ENCODE measurements at places on chromosomes 2 and 18.

DNA sequence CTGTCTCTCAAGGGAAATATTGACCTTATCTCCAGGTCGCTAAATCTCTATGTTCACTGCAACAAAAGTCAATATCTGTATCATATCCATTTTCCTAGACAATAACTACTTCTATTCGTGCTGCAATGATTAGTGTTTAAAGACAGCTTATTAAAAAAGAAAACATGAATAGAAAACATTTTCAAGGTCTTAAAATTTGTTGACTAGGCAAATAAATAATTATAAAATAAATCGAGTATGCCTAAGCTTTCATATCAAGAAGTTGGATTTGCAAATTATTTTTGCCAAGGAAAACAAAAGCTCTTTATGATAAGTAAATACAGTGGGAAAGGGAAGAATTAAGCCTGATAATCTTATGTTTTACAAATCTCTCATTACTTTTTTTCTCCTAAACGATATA is 428.5 kb downstream of the NUP35 start:
- DNase-seq: no peak

DNA sequence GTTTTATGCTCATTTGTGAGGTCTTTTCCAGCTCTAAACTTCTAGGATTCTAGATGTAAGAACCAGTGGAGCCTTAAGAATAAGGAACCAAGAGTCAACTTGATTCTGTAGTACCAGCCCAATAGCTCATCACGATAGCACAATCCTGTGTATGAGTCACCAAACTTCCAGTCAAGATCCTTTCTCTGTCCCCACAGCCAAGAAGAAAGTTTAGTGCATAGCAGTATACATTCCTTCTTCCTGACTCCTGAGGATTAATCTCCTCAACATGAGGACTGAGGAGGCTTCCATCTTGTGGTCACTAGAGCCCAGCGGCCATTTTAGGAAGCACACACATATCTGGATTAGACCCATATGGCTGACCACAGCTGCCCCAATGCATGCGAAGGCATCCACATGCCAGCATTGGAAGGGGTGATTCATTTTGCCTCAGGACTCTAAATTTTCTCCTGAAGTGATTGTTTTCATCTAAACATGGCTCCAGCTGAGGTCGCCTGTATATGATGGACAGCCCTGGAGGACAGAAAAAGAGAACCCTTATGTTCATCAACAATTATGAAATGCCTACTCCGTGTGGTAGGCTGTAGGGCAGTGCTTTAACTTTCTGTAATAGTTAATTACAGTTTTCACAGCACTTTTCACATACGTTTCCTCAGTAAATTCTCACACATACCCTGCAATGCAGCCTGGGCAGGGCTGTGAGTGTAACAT is 53.5 kb downstream of the RASGRP3 start:
- no peak for DNase-seq

GRCh38 chr18:36376361-36376760 is 78.8 kb downstream of the FHOD3 start:
- DNase-seq: no peak

DNA sequence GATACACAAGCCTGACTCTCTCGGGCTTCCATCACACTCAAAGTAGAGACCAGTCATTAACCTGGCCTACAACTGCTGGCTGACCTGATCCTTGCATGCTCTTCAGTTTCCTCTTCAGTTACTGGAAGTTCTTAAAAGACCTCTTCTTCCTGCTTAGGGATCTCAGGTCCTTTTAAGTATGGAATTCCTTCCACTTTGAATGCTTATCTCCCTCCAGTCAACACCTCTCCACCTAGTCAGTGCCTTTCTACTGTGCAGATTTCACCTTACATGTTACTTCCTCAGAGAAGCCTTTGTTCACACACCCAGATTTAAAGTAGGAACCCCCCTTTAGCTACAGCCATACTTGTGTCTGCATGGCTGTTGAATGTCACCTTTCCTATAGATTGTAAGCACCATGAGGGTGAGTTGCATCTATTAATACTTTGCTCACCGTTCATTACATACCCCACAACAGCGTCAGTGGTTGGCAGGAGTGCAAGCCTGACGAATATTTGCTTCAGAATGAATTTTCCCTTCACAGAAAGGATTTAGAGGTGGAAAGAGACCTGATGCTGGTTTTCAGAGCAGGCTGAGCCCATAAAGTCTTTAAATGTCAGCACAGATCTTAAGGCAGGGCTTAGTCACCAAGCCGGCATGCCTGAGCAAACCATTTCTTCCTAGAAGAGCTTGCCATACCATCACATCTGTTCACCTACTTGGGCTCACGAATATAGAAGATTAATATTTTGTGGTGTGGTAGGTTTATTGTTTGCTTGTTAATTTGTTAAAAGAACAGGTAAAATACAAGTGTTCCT is 90.1 kb downstream of the ACVR1 start:
- no peak for DNase-seq

DNA sequence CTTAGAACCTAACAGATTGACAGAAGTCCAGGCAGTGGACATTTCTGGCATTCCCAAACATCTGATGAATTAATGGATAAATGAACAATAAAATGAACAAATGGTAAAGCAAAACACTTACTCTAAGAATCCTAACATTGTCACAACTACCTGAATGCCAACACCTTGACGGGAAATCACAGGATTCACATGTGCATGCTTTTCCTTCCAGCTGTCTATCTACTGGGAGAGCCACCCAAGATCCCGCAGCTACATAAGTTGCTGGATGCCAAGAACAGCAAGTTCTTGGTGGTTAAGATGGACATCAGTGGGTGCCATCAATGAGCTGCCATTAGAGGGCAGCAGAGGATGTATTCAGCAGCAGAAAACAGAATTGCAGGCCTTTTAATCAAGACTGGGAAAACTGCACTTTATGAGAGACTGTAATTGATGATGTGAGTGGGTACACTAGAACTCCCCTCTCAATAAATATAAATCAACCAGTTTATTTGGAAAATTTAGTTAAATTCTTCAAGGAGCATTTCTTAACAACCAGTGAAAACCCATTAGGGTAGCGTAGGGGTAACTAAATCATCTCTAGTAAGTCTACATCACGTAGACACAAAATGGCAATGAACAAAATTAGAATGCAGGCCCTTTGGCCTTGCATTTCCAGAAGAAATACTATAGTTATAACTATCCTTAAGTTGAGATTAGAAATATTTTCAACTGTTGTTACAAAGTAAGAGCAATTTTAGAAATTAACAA is 45.6 kb downstream of the SESTD1 start:
- peak; percentile 70 for DNase-seq

DNA sequence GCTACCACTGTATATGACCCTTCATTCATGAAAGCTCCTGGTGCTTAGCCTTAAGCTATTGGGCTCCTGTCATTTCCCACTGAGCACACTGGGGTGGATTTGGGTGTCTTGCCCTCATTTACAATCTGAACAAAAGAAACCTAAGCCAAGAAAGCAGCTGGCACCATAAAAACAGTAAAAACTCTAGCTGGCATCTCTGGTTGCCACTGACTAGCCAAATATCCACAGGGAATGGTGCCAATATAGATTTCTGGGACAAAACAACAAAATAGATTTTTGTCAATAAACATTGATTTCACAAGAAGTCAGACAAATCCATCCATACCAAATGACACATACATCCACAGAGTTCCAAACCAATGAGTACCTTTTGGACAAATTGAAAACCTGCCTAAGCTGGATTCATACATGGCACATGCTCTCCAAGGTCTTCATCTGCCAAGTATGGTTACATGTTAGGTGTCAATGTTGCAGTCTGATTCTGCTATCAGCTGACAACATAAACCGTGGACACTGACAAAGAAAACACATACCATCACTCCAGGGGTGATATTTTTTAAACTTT is 1081.5 kb upstream of the ZEB2 start:
- DNase-seq: no peak

GRCh38 chr2:169363560-169364150 is 1.3 kb upstream of the LRP2 start:
- DNase-seq: peak; percentile 78

GRCh38 chr18:36348971-36349417 is 51.5 kb downstream of the FHOD3 start:
- DNase-seq: no peak

DNA sequence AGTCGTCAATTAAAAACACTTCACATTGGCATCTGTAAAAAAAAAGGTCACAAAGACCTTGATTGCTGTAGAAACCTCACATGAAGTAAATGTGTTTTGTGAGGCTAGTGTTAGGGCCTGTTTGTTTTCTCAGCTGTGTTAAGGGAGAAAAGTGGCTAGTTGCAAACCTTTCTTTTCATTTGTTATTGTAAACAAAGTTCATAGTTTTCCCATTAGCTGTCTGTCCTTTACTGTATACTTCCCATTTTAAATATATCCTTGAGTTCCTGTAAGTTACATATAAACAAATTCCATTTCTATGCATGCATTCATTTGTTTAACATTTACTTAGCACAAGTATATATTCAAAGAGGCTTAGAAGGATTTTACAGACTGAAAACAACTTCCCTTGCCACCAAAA is 1250.2 kb downstream of the LRP1B start:
- no peak for DNase-seq

- DNase-seq: no peak
These were observed 90.0 kb downstream of the TRIB2 start for GRCh38 chr2:12806549-12807242.

DNA sequence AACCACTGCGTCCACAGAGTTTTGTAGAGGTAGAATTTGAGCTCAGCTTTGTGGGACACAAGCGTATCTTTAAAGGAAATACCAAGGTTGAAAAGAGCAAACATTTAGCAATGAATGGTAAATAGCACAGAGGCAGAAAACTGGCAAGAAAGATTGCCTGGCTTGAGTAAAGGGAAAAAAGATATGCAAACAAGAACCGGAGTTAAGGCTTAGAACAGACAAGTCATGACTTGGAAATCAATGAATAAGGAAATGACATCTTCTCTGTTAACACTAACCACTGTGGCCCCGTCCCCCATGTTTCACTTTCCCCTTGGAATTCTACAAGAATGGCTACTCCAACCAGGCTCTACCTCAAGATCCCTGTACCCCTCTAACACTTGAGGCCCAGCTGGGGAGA is 3.8 kb downstream of the STAM2 start:
- peak; percentile 55 for DNase-seq

- no peak for DNase-seq
These were observed 39.1 kb downstream of the MRPL35 start for GRCh38 chr2:86238354-86238753.

All from Caco-2 (cell line).